ENCODE measurements at places on chromosomes 2 and 18.

DNA sequence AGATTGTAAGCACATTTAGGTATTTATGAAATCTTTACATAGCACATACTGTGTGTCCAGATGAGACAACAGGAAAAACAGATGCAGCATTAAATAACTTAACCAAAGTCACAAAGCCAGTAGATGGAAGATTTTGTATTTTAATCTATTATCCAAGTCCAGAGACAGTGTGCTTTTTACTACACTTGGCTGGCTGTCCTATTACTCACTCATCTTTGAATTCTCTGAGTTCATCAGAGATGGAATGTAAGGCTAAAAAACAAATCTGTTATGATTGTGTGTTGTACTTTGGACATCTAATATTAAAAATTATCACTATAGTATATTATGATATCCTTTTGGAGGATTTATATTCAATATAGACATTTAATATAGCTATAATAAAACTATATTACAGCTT lies 1189.4 kb downstream of the DSC3 start:
- peak; percentile 11 for DNase-seq

DNA sequence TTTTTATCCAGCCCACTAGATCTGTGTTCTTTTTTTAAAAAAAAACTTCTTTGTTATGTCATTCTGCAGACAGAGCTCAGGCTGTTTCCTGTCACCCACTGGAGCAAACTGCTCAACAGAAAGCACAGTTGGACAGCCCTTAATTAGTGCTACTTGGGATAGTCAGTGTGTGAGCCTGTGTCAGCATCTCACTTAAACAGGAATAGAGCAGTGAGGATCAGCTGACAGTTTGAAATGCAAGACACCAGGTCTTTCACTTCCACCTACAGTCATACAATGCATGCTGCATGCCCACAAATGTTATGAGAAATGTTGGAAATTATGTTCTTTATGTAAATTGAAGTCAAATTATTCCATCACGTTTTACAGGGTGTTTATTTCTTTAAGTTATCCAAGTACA lies 174.9 kb downstream of the NR4A2 start:
- DNase-seq = no peak

- DNase-seq = no peak
These were observed 85.9 kb downstream of the ZNF407 start for GRCh38 chr18:74683573-74683972.

GRCh38 chr2:200765139-200765951 lies 46.4 kb upstream of the BZW1 start:
- DNase-seq = peak; percentile 94

DNA sequence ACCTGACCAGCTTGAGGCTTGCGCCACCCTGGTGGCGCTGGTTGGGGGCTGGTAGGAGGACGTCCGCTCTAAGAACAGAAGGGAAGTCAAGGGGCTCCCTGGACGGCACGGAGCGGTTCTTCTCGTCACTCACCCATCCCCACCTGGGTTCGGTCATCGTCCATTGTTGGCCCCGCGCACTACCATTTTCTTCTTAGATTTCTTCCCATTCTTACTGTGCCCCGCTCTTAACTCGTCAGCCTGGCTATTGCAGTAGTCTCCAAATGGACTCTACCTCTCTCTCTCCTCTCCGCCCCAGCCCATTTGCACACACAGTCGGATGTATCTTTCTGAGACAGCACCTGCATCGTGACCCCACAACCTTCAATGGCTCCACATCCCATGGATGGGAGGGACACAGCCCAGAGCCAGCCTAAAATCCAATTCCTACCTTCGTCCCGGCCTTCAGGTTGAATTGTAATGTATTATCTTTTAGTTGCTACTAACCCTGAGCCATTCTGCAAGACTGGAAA lies 814 bp upstream of the RAB1A start:
- DNase-seq = no peak

GRCh38 chr2:205800773-205801172 lies 118.5 kb downstream of the NRP2 start:
- DNase-seq = peak; percentile 94

GRCh38 chr2:33897741-33898140 lies 298.6 kb upstream of the FAM98A start:
- DNase-seq = no peak

- no peak for DNase-seq
These were observed 8.1 kb downstream of the ACKR3 start for GRCh38 chr2:236577481-236578410.

- no peak for DNase-seq
These were observed 7.7 kb downstream of the TSHZ1 start for GRCh38 chr18:75218065-75218923.

- no peak for DNase-seq
These were observed 521.6 kb downstream of the RNF144A start for GRCh38 chr2:7438855-7439254.

DNA sequence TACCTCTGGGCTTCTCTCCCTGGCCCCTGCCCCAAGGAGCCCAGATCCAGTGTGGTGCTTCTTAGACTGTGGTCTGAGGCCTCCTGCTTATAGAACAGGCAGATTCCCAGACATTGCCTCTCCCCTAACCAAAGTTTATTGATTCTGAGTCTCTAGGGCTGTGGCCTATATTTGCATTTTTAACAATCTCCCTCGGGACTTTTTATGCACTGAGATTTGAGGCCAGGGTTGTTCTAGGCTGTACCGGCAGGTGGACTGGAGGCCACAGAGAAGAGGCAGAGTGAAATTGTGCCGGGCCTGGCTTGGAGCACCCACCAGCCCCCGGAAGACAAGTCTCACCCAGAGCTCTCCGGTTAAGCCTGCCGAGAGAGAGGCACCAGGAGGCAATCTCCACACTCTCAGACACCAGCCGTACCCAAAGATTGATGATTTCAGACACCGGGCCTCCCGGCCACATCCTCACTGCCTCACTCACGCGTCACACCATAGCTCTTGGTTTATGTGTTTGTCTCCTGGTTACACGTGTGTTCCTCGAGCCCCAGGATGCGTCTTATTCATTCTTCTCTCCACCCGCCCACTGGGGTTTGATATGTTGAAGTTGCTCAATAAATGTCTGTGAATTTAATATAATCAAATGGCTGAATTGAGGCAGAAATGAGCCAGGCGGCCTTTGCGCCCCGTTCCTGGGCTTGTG lies 203.7 kb downstream of the KLHL29 start:
- DNase-seq = no peak

- DNase-seq = no peak
These were observed 232.7 kb downstream of the BCL11A start for GRCh38 chr2:60320724-60321123.

DNA sequence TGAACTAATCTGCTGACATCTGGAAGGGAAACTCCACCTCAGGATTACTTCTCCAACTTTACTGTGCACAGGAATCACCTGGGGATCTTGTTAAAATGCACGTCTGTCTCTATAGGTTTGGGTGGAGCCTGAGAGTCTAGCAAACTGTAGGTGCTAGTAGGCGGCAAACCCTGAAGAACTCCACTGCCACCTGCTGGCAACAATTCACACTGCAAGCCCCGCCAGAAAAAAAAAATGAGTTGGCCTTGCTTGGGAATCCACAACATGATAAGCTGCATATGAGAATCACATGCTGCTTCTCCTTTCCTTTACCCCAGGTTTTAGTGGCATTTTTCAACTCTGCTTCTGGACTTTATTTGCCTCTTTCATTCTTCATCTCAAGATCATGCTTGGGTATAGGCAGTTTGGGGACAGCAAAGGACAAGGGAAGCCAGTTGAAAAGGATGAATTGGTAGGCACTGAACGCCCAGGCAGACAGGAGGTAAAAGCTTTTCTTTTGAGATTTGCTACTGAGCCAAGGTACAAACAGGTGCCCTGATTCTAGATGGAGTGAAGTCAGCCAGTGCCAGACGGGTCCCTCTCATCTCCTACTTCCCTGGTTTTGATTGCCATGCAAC lies 88.8 kb downstream of the VIT start:
- peak; percentile 61 for DNase-seq

DNA sequence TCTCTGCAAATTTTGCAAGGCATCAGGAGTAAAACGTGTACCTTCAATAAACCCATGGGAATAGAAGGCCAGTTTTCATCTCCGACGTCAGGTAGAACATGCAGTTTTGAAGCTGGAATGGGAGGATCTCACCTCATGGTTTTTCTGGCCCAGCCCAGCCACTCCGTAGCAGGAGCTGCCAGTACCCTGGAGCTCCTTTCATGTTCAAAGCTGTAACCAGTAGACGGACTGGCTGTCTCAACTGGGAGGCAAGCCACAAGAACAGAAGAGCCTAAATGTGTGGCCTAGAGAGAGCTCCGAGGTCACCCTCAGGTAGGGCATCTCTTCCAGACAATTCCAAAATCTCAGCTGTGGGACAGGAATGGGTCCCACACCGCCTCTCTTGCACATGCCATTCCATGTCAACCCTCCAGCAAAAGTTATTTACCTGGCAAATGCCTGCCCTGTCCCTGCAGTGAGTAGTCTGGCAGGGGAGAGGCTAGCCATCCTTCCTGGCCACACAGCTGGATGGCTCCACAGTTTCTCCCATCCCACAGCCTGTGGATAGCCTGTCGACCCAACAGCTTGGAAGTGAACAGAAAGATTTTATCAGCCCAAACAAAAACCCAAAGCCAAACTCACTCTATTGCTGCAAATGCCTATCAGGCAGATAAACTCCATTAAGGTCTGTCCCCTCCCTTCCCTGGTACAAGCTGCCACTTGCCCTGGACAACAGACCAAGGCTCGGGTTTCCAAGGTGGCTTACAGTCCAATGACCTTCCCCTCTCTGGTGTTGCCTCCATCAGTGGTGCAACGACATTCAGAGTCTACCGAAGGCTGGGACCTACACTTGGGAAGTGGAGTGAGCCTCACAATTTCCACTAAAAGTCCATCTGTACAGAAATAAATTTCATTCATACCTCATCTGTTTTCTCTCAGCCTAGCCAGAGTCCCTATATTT lies 27.8 kb downstream of the CRACDL start:
- DNase-seq = no peak

DNA sequence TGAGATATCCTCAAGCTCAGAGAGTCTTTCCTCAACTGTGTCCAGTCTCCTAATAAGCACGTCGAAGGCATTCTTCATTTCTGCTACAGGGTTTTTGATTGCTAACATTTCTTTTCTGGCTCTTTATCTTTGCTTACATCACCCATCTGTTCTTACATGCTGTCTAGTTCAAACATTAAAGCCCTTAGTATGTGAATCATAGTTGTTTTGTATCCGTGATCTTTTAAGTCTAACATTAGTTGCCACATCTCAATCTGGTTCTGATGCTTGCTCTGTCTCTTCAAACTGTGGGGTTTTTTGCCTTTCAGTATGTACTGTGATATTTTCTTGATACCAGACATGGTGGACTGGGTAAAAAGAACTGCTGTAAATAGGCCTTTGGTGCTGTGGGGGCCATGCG lies 235.2 kb downstream of the SH3RF3 start:
- DNase-seq = peak; percentile 86
